ENCODE measurements at places on chromosomes 6 and 20.

DNA sequence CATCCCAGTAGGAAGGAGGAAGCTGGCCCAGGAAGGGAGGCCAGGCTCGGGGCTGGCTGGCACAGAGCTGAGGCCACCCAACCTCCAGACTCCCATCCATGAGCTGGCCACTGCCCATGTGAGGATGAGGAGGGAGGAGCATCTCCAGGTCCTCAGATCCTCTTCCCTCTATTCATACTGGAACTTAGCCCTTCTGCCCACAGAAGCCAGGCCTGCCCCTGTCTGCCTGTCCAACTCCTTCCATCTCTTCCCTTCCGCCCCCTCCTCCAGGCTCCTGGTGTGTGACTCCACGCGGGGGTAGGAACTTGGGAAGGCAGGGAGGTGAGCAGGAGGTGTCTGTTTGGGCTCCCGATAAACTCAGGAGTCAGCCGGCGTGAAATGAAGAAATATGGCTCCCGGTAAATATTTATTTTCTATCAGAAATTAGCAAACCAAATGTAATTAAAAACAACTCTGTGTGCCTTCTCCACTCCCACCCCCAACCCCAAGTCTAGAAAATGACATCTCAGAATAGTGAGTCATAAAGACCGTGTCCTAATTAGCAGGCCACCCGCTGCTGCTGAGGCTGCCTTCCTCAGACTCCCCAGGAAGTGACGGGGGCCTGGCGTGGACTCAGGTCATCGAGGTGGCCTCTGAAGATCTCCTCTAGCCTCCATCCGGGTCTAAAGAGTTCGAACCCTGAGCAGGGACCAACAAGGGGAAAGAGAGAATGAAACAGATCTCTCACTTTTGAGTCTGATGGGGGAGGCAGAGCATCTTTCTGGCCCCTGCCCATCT, 81.9 kb downstream of the MDGA1 start:
- no peak for DNase-seq

- DNase-seq = no peak
Observed at GRCh38 chr6:37673436-37673835, 24.2 kb downstream of the MDGA1 start.

GRCh38 chr6:128525406-128525805, 5.0 kb upstream of the PTPRK start:
- no peak for DNase-seq

DNA sequence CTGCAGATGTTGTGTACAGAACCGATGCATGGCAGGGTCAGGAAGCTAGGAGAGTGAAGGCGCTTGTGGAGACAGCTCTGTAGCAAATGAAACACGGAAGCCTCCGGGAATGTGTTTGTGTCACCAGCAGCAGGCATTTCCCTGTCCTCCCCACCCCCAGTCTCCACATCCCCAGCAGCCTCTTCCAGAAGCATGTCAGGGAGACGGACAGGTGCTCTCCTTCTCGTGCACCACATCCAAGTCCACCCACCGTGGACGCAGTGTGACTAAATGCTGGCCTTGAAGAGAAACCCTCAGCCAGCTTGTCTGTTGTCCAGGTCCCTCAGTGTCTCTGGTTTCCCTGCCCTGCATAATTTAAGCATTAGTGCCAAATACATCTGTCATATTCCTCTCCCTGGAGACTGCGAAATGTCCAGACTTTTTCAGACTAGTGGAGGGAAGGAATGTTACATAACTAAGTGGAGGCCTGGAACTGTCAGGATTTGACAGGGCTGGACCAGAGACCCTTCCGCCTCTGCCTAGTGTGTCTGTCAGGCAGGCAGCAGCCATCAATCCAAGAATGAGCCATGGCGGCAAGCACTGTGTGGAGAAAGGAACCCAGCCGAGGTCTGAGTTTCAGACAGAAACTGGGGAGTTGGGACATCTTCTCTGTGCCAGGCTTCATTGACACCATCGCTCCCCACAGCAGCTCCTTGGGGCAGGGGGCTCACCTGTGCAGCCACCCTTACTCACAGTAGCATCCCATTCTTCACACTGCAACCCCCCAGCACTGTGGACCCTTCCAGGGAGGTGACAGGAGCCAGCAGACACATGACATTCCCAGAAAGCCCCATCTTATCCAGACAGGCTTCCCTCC, 26.6 kb upstream of the PI16 start:
- no peak for DNase-seq

GRCh38 chr20:2179233-2179580, 77.6 kb downstream of the STK35 start:
- DNase-seq = no peak

DNA sequence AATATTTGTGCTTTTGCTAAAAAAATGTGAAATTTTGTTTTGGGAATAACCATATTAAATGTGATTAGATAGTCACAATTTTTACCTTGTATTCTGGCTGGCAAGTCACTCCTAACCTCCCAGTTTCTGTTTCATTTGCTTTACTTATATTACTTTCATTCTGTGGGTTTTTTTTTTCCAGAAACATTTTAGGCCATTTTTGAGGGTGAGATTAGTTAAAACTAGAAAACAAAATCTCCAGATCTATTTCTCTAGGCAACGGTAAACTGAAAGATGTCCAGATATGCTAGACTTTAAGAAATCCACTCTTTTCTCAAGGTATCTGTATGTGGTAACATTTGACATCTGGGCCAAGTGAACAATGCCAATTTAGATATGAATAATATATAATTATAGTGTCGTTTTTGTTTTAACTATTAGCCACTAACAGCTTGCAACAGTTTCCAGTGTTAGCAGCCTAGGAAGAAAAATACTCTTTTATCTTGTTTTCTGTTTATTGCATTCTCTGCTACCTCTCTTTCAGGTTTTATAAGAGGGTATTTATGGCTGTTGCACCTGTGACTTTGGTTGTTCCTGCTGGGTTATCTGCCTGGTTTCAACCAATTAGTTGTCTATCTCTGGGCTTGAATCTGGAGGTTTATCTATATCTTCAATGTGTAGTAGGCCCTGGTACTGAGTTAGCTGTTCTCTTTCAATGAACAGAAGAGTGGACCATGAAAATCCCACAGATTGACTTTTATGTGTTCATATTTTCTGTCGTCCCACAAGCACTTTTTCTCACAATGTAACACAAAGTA, 260.9 kb downstream of the NKAIN2 start:
- no peak for DNase-seq

- no peak for DNase-seq
Observed at GRCh38 chr6:108677357-108677756, 116.6 kb downstream of the FOXO3 start.

DNA sequence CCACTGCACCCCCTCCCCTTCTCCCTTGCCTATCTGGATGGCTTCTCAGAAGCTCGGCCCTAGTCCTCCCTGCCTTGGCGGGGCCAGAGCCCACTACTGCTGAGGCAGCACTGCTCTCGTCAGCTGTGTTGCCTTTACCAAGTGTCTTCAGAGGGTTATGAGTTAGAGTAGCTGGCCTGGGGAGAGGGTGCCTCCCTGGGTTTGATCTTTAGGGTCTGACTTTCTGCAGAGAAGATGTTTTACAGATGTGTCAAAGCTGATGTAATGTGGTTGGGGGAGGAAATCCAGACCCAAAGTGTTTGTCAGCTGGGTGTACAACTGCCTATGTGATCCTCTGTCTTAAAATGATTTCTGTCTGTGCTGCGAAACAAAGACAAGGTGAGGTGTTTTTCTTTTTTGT, 30.4 kb upstream of the PI16 start:
- DNase-seq = no peak

DNA sequence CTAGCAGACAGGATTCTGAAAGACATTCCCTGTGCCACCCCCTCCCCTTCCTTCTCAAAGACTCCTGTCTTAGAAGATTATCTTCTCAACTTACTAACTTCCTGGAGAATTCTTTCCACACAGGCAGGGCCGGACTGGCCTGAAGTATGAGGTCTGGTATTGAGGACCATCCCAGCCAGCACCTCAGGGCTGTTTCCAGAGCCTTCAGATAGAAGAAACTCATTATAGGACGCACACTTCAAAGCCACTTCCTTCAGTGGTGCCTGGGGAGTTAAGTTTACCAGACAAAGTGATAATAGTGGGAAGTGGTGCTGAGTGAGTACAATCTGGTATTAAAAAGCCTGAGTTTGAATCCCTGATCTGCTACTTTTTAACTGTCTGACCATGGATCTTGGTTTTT, 15.6 kb downstream of the KCNS1 start:
- no peak for DNase-seq

DNA sequence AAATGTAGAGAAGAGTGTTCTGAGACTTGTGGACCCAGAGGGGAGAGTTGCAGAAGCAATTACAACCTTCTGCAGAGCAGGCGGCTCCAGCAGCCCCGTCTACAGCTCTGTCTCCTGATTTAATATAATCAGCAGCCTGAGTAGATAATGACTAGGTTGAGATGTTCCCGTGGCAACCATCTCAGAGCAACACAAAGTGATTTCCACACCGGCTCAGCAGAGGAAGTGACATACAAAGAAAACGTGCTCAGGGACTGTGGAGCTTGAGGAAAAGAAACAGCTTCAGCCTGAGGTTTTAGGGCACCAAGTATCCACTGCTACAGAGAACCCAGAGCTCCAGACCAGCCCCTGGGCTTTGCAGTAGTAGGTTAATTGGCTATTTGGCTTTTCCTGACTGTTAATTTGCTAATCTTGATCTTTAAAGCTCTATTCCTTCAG, 136.4 kb downstream of the MTFR2 start:
- no peak for DNase-seq

DNA sequence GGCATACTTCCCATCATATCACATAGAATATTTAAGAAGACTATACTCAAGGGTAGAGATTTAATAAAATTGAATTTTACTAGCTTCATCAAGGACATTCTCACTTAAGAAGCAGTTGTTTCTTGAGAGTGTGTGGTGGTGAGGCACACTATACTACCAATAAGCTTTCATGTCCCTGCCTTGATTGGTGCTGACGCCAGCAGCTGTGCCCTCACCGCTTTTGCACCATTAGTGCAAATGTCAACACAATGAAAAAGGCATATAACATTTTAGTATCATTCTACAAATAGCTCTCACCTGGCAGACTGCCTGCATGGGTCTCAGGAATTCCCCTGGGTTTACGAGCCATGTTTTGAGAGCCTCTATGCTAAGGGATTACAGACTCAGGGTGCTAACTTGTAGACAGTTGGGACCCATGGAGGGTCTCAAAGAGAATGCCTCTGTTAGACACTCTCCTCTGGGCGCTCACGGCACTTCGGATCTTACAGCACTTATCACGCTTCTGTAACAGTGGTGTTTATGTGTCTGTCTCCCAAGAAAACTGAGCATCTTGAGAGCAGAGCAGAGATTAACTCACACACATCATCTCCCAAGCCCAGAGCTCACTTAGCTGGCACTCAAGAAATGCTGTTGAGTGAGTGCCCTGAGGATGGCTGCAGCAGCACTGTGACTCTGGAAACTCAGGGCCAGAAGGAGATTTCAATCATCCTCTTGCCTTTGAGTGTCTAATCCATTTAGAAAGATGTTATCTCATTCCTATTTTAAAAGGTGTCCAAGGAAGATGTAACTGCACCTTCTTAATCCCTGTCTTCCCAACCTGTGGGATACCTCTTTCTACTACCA, 143.3 kb upstream of the GPR6 start:
- DNase-seq = no peak

DNA sequence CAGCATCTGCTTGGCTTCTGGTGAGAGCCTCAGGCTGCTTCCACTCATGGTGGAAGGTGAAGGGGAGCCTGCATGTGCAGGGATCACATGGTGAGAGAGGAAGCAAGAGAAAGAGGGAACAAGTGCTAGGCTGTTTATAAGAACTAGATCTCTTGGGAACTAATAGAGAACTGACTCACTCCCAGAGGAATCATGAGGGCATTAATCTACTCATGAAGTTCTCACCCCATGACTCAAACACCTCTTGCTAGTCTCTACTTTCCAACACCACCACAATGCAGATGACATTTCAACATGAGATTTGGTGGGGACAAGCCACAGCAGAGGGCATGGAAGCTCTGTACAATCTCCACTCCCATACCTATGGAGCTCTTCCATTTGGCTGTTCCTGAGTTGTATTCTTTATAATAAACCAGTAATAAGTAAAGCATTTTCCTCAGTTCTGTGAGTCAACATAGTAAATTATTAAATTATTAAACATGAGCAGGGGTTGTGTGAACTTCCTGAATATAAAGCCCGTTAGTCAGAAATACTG, 524.1 kb upstream of the NRSN1 start:
- no peak for DNase-seq

DNA sequence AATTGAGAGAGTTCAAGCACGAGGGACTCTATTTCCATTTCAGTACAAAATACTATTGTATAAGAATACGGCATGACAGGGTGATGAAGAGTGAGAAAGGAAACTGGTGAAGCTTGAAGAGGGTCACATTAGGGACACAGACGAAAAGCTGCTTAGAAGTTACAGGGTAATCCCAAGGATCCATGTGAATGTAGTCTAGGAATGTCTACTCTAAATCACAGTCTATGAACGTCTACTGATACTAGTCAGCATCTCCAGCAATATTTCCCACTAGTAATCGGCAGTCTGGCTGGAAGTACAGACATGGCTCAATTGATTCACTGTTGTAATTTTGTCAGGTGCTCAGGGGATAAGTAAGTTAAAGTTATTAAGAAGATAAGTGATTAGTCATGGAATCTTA, 156.4 kb downstream of the ASCC3 start:
- no peak for DNase-seq

DNA sequence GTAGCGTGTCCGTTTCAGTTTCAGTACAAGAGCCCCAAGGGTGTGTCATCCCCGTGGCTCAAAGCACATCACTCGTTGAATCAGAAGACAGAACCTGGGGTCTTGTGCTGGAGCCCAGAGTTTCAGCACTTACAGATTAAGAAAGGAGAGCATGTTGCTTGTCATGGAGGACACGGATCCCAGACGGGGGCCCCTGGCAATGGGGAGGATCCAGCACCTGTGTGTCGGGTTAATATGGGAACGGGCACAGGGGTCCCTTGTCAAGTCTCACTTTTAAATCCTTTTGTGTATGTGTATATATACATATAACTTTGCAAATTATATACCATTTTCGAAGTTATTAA, 23.4 kb downstream of the THBS2 start:
- DNase-seq = no peak

- DNase-seq = no peak
Observed at GRCh38 chr6:160104821-160105517, 16.6 kb upstream of the SLC22A1 start.

GRCh38 chr6:108960601-108961000, 112.4 kb downstream of the ARMC2 start:
- no peak for DNase-seq

DNA sequence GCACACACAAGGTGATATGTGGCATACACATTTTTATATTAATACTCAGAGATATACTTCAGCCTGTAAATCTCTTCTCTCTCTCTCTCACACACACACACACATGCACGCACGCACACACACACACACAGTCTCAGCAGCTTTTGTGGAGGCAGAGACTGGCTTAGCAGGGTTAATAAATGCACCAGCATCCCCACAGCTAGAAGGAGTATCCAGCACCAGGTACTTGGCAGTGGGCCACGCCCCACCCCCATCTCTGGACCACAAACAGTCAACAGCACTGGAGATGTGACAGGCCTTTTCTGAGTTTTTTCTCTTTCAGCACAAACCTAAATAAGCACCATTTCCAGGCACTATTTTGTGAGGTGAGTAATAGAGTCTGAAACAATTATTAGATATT, 47.3 kb upstream of the LRFN2 start:
- DNase-seq = no peak

- no peak for DNase-seq
Observed at GRCh38 chr6:96450082-96450769, 71.4 kb upstream of the UFL1 start.

All from stimulated activated CD4-positive, alpha-beta T cell treated with anti-CD3 and anti-CD28 coated beads, Interleukin-12 subunit alpha, Interleukin-12 subunit beta, amount 100 ng/mL, for 4 hours (primary cell).